ENCODE measurements at places on chromosomes 2 and 18. TPM values are rescaled to one million over a fixed set of nuclear protein-coding genes. Genes with fewer than 3 reads are reported as not detected.

DNA sequence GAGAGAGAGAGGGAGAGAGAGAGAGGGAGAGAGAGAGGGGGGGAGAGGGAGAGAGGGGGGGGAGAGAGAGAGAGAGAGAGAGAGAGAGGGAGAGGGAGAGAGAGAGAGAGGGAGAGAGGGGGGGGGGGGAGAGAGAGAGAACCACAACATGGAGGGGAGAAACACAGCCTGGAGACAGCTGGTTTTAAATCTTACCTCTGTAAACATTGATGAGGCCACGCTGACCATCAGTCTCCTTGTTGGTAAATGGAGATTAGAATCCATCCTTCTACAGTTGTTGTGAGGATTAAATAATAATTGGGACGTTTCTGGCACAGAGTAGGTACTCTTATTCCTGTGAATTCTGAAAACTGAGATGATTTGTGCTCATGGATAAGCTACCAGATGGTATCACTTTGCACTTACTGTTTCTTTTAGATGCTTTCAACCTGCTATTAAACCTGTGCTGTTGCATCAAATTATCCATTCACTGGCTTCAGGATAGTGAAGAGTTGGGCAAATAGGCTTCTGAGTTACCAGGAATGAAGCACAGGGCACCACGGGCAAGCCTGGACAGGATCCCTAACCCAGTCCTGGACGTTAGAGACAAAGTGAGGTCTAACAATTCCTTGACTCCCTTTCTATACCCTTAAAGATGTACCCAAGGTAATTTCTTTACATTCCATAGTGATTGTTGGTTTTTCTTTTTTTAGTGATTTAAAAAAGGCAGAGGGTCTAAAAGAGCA lies 318.1 kb downstream of the ZNF521 start:
- no peak for DNase-seq

GRCh38 chr2:101080211-101081068 lies 70.7 kb downstream of the TBC1D8 start:
- DNase-seq: no peak

DNA sequence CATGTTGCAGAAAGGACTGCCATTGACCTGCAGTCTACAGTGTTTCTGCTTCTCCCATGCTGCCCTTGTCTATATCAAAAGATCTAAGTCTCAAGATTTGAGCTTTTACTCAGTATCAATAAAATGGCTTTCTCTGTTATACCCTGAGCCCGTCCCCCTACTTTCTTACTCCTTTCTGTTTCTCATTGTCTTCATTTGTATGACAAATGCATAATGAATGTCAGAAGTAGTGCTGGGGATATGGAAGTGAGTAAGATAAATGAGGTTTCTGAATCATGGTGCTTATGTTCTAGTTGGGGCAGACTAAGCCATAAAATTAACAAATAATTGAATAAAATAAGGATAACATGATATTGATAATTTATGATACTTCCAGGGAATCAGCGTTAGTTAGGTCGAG lies 128.6 kb downstream of the PARD3B start:
- no peak for DNase-seq

MYOM1 gene
- 479 TPM for total RNA-seq

GRCh38 chr2:147884830-147885229 lies 40.0 kb downstream of the ACVR2A start:
- no peak for DNase-seq
